ENCODE measurements at places on chromosomes 13 and 19.

- peaks cover 27% of the 10 kb centered on the region for H3K4me1 ChIP-seq
- H3K36me3 ChIP-seq = no peaks in the 10 kb centered on the region
- H3K27ac ChIP-seq = no peak overlapping the region
- H3K27me3 ChIP-seq = no peaks in the 10 kb centered on the region
- no peak overlapping the region for H3K4me3 ChIP-seq
These were observed 3.8 kb upstream of the LRFN3 start for GRCh38 chr19:35932291-35932936.

- no peak for DNase-seq
- no peaks in the 10 kb centered on the region for H3K27me3 ChIP-seq
- no peak overlapping the region for H3K4me3 ChIP-seq
These were observed 153.4 kb upstream of the STARD13 start for GRCh38 chr13:33438918-33439317.

DNA sequence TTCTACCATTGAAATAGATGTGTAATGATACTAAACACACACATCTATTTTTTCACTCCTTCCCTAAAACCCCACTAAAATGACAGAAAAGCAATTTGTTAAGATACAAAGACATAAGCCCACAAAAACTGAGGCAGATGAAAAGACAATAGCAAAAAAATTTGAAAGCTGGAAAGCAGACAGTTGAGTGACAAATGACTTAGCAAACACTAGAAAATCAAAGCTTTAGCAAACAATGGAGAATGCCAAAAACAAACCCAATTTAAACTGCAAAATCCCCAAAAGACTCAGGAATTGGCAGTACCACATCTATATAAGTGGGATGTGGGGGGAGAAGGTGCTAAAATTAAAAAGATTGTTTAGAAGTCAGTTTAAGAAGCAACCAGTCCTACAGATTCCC is 9.5 kb downstream of the TSC22D1 start:
- peaks cover 35% of the 10 kb centered on the region for H3K4me1 ChIP-seq
- no peak overlapping the region for H3K27ac ChIP-seq
- DNase-seq = no peak
- peak overlapping the region; percentile 8 for H3K4me3 ChIP-seq
- H3K27me3 ChIP-seq = no peaks in the 10 kb centered on the region
- H3K36me3 ChIP-seq = no peaks in the 10 kb centered on the region

DNA sequence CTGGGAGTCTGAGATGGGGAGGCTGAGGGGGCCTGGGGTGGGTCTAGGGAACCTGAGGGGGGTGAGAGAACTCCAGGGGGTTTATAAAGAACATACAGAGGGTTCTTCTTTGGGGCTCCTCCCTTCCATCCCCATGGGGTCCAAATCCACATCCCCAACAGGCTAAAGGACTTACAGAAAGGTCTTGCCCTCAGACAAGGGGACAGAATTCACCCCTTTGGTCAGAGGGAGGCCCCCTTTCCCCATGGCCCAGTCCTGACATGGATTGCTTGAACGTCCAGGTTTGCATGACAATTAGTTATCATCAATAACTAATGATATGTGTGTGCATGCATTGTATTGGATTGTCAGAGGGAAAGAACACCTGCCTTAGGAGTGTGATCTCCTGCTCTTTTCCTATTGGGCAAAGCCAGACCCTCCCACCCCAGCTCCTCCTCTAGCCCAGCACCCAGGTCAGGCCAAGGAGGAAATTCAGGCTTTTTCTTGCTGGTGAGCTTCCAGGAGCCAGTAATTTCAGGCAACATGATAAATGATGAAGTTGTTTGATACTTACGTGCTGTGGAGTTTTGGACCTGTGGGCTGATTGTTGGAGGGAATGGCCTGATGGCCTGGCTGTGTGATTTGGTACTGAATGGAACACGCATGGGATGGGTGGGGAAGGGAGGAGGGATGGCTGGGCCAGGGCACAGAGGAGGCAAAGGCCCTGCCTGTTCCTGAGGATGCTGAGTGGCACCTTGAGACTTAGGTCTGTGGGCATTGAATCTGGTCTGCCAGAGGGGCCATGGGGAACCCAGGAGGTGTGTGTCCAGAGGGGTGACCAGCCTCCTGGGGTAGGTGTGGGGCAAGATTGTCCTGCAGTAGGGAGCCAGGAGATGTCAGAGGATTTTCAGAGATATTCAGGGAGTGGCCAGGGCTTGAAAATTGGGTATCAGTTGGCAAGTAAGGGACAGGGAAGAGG is 1.1 kb downstream of the KLHL26 start:
- peak overlapping the region; percentile 88 for H3K4me3 ChIP-seq
- no peaks in the 10 kb centered on the region for H3K36me3 ChIP-seq
- no peaks in the 10 kb centered on the region for H3K27me3 ChIP-seq
- H3K27ac ChIP-seq = peak overlapping the region; percentile 94

GRCh38 chr13:113033054-113033850 is 64.2 kb downstream of the MCF2L start:
- no peaks in the 10 kb centered on the region for H3K36me3 ChIP-seq
- H3K27ac ChIP-seq = no peak overlapping the region
- no peak for DNase-seq
- H3K4me3 ChIP-seq = no peak overlapping the region

GRCh38 chr19:15248648-15249527 is 16.6 kb upstream of the EPHX3 start:
- H3K4me3 ChIP-seq = no peak overlapping the region
- H3K36me3 ChIP-seq = peaks cover 87% of the 10 kb centered on the region
- DNase-seq = peak; percentile 81
- no peaks in the 10 kb centered on the region for H3K27me3 ChIP-seq
- H3K27ac ChIP-seq = peak overlapping the region; percentile 88

DNA sequence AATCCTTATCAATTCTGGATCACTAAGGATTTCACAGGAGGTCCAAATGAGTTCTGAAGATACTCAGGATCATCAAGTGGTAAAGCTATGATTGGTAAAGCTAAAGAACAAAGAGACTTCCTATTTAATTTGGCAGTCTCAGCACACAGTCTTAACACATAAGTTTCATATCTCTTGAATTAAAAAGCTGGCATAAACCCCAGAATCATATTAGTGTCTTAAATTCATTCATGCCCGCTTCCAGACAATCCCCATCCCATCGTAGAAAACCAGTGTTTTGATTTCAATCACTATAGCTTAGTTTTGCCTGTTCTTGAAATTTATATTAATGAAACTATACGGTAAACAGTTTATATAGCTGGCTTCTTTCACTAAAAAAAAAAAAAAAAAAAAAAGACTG is 278.7 kb downstream of the DIAPH3 start:
- H3K27ac ChIP-seq = no peak overlapping the region
- H3K4me1 ChIP-seq = peaks cover 3% of the 10 kb centered on the region
- H3K27me3 ChIP-seq = no peaks in the 10 kb centered on the region
- H3K4me3 ChIP-seq = no peak overlapping the region
